ENCODE measurements at places on chromosomes 2 and 18. TPM values are rescaled to one million over a fixed set of nuclear protein-coding genes. Genes with fewer than 3 reads are reported as not detected.

DNA sequence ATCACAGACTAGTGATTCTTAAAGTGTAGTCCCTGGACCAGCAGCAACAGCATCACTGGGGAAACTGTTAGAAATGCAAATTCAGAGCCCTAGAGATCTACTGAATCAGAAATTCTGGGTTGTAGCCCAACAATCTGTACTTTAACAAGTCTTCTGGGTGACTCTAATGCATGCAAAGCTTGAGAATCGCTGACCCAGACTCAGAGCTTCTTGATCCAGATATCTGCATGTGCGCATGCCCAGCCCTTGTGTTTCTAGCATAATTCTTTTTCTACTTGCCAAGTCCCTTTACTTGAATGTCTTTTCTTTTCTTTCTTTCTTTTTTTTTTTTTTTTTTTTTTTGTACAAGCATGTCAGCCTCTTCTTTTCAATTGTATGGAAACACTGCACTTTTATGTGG, 60.4 kb downstream of the FIGN start:
- no peak for DNase-seq

- no peak for DNase-seq
These were observed 378.7 kb downstream of the PARD3B start for GRCh38 chr2:204923957-204924356.

- DNase-seq, result no peak
These were observed 139.6 kb upstream of the NETO1 start for GRCh38 chr18:73007195-73007914.

The TMEM247 gene
- total RNA-seq, result not detected
